ENCODE measurements at places on chromosomes 1 and 21. TPM values are rescaled to one million over a fixed set of nuclear protein-coding genes. Genes with fewer than 3 reads are reported as not detected.

AGRN gene
- 101 TPM for total RNA-seq

HTR1D gene
- total RNA-seq: not detected

PDC gene
- not detected for total RNA-seq

ROR1 gene
- total RNA-seq: 12.6 TPM

ZP4 gene
- not detected for total RNA-seq

S100A12 gene
- total RNA-seq: not detected

EDN2 gene
- not detected for total RNA-seq

Measured in smooth muscle cell of the pulmonary artery (primary cell).